Activated CD4-positive, alpha-beta T cell treated with anti-CD3 and anti-CD28 coated beads, Interleukin-2, amount 10 ng/mL, durations not matched to agents 24 days and 14 days (primary cell): ENCODE measurements at places on chromosomes 6 and 20.
A peak's percentile ranks its signal among the peaks of the same experiment; 100 is the strongest.

- DNase-seq = no peak
Observed at GRCh38 chr6:10347561-10348327, 67.1 kb downstream of the TFAP2A start.

DNA sequence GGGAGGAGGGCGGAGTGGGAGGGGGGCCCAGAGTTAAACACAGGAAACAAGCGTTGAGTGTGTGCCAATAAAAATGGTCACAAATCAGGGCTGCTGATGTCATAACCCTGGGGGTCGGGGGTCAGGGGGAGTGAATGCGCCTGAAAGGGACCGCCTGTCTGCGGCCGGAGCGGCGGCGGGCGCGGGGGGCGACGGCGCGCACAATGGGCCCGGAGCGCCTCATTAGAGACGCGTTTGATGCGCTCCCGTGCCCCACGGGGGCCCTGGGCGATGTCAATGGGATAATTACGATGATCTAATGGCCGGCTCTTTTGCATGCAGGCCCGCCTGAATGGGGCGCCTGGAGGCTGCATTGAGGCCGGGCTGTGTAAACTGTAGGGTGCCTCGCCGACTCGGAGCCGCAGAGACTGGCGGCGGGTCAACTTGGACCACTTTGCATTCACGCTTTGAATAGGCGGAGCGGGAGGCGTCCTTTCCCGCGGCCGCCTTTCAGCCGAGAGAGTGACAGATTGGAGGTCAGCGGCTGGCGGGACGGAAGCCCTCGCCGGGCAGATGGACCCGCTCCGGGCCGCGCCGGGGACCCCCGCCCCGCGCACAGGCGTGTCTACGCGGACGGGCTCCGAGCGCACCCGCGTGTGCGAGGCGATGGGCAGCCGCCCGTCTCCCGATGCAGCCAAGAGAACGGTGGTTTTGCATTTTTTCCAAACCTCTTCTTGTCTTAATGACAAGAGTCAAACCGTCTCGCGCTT is 296.1 kb downstream of the TFAP2C start:
- peak; percentile 55 for DNase-seq

- DNase-seq = no peak
Observed at GRCh38 chr20:50246367-50247195, 56.0 kb downstream of the CEBPB start.

- no peak for DNase-seq
Observed at GRCh38 chr6:113475392-113475791, 381.8 kb upstream of the MARCKS start.

DNA sequence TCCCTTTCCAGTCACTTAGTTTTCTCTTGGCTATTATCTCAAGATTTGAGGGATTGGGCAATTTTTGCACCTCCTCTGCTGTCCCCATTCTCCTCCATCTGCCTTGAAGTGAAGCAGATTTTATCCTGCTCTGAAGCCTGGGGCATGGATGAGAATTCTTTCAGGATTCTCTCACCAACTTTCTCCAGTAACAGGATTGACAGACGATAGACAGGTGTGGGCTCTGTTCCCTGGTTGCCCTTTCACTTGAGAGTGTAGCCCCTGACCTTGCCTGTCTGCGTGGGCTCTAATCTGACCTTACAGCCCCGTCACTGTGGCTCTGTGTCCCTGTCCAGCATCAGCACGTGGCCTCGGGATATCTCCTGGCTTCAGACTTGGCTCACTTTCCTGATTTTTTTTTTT is 27.1 kb downstream of the CDYL start:
- DNase-seq = no peak

GRCh38 chr6:139369068-139369467 is 5.4 kb downstream of the CITED2 start:
- no peak for DNase-seq

DNA sequence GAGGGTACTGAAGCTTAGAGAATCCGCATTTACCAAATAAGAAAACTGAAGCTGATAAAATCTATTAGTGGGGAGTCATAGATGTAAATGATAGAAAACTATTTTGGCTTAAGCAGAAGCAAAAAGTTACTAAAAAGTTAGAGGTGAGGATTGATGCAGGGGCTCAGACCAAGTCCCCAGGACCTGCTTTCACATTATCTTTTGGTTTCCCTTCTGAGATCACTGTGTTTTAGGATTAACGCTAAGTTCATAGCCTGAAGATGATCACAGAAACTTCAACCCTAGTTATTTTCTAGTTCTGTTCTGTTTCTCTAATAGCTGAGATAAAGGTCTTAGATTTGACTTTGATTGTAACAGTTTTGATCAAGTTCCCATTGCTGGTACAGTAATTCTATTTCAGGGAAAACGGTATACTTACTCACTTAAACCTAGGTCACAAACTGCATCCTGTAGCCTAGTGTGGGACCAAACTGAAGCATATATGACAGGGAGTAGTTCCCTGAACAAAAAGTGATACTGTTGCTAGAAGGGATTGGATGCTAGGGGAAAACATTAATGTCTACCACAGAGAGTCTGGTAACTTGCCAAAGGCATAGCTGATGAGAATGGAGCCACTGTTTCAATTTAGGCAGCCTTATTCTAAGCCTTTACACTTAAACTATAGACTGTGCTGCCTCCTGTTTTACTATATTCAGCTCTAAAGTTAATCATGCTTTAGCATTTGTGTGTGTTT is 13.1 kb downstream of the CYB5R4 start:
- no peak for DNase-seq

GRCh38 chr6:26044140-26045064 is 42.8 kb upstream of the HFE start:
- DNase-seq = peak; percentile 82

DNA sequence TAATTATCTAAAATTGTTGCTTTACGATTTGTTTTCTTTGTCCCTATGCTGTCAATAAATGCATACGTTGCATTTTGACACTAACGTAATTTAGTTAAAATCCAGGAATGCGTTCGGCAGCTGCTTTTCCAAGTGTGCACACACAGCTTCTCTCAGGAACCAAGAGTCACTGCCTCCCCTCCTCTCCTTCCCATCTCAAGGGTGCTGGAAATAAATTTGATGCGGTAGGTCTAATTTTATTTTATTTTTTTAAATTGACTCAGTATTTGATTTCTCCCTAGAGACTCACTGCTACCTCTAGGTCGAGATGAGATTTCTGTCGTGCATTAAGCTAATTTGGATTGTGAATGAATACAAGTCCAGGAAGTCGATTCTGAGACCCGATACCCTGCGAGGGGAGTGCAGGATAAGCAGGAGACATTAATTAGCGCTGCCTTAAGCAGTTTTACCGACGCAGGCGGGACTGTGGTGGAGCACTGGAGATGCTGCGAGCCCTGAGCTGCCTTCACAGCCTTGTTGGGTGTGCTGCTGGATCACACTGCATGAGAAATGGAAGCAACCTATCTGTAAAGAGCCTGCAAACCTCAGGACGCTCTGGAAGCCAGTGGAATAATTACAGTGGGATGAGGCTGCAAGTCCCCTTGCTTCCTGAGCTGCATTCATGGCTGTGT is 381.2 kb downstream of the C6orf118 start:
- DNase-seq = no peak

DNA sequence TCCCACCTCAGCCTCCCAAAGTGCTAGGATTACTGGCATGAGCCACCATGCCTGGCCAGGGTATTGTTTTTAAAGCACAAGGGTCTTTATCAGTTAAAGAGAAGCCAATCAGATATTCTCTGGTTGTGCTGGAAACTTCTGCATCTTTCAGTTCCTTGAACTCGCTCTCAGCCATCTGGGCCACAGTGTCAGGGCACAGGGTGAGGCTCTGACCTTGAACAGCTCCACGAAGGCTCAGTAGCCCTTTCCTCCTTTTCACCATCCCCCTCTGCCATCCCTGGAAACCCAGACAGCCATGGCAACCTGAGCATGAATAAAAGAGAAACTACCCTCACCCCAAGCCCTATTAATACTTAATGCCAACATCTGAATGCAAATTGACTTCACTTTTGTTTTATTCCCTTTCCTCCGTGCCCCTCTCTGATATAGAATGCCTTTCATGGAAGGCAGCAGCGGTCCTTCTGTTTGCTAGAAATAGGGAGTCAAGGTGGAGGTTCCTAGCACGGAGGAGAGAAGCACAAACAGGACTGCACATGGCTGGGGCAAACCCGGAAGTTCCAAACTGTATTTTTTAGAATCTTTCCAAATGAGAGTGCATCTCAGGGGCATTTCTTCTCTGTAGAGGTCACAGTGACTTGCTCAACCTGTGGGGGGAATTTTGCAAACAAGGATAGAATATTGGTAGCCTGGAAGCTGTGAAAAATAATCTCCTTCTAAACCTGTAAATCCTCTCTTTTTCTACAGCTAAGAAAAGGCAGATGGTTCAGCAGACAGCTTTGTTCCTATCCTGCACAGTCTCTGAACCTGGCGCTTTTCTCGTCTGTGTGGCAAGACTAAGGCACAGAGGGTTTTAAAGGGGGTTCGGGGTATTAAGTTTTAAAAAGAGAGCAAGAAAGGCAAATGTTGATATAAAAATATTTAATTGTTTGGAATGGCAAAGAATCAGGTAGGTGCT is 176.4 kb upstream of the RREB1 start:
- no peak for DNase-seq

DNA sequence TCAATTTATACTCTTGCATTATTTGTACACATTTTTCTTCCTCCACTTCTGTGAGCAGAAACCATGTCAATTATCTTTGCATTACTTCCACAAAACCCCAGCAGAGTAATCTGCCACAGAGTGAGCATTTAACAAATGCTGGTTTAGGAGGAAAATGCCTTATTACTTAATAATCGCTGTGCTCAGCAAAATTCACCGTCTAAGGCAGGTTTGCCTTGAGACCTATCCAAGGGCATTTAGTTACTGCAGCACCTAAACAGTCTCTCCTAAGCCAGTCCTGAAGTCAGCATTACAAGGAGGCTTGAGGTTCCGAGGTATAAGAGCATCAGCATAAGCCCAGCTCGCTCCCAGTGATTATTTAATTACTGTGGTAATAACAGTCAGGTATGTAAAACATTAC is 28.3 kb downstream of the MAP7 start:
- no peak for DNase-seq

GRCh38 chr20:17223553-17223952 is 3.3 kb upstream of the PCSK2 start:
- DNase-seq = no peak

DNA sequence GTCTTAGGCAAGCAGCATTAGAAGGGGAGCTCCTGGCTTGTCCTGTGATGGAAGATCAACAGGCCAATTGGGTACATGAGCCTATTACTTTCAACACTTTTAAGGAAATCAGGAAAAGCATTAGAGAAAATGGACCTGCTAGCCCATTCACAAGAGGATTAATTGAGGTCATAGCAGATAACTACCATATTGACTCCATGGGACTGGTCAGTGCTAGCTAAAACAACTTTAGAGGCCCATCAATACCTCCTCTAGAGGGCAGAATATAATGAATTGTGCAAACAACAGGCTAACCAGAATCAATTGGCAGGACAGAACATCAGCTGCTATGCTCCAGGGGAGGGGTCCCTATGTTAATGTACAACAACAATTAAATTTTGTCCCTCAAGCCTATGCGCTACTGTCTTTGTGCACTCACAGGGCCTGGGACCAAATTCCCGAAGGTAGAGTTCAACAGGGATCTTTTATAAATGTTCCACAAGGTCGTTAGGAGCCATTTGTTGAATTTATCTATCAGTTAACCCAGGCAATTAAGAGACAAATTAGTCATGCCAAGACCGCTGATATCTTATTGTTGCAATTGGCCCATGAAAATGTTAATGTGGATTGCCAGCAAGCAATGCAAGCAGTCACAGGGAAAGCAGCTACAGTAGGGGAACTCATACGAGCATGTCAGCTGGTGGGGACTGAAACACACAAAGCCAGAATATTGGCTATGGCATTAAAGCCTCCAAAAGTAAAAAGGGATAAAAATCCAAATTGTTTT is 106.6 kb upstream of the BTN3A2 start:
- DNase-seq = no peak

- no peak for DNase-seq
Observed at GRCh38 chr6:35436071-35436857, 15.9 kb upstream of the FANCE start.

- DNase-seq = peak; percentile 87
Observed at GRCh38 chr20:58852543-58853271, at the start of gene GNAS. TSS of gene GNAS (plus strand) at chr20:58852716.

GRCh38 chr20:62739067-62739466 is 30.4 kb downstream of the NTSR1 start:
- DNase-seq = no peak

- DNase-seq = no peak
Observed at GRCh38 chr6:150271172-150271500, 97.7 kb upstream of the IYD start.

DNA sequence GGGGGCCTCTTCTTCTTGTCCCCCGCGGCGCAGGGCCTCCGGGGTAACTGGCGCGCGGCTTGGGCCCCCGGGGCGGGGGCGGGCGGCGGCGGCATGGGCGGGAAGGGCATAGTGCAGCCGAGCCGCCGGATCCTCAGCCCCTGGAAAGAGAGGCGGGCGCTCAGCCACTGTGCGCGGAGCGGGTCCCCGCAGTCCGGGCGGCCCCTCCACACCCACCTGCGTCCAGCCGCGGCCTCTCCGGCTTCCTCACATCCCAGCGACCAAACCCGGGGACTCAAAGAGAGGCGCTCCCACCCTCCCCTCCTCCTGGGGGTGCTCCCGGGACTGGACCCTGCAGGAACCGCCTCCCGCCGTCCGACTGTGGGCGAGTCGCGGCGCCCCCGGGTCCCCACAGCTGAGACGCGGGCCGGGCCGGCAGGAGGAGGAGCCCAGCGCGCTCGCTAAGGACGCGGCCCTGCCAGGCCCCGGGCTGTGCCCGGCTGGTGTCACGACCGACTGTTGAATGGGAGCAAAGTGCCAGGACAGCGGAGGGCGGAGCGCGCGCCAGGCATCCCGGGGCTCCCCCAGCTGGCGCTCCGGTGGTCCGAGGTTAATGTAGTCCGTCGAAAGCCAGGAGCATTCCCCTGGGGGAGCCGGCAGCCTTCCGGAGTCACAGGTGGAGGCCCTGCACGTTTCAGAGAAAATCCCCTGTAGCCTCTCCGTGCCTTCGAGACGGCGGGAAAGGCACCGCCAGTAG is at the start of gene PRR18:
Gene PRR18 (minus strand): TSS at position 360 of the 736 bp plus-strand sequence. CDS start 250 bp downstream, at position 110.
- no peak for DNase-seq

- DNase-seq = peak; percentile 62
Observed at GRCh38 chr6:56953597-56954402, 1.1 kb upstream of the BEND6 start.

DNA sequence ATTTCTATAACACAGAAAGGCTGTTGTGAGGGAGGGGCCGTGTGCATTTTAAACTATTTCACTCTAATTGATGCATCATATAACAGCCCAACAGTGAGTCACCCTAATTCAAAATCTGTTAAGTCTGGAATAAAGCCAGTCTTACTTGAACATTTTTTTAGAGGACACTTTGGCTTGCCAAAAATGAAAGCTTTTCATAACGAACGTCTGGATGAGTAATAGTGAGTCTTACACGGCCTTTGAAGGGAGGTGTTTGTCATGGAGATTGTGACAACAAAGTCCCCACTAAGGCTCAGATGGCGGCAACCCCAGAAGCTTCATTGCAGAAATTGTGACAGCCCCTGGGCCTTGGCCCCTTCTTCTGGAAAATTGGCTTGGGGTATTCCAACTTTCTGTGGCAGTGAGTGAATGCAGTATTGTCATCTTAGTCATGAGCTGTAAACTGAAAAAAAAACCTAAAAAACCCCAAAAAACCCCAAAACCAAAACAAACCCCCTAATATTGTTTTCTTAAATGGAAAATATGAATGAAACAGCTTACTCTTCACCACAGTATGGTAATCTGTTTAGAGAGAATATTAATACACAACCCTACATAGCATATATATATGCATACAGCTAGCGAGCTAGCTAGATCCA is 92.6 kb upstream of the CLDN20 start:
- DNase-seq = peak; percentile 95
